ENCODE measurements at places on chromosomes 16 and 17.

GRCh38 chr17:38798614-38799500 lies 499 bp downstream of the PIP4K2B start:
- peak; percentile 83 for DNase-seq

- DNase-seq, result no peak
These were observed 6.1 kb downstream of the ABR start for GRCh38 chr17:1173432-1174262.

DNA sequence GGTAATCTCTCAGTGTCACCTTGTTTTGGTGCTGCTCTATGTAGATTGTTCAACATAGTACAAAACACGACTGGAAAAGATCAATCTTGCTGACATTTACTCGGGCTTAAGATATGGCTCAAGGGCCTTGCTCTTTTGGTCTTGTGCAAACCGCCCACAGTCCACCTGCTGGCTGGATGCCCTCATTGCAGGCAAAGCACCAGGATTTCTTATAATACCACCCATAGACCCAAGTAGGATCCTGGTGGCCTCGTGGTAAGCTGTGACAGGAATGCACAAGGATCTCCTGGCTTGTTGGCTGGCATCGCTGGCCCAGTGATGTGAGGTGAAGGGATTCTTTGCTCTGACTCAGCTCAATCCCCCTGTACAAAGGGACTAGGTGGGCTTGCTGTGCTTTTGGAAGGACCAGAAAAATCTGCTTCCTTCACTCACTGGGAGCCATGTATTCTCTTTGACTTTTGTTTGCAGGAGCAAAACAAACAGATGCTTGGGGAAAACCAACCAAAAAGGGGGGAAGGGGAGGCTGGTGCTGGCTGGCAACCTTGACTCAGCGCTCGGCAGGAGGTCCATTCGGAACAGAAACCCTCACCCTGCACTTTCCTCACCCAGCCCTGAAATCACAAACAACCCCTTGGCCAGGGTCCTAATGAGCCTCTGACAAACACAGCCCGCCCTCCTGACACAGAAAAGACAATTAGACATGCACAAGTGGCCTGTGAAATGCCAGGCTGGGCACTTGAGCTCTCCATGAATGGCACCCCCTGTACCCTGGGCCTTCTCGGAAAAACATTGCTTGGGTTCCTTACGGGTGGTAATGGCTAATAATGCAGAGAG lies 36.6 kb upstream of the MED9 start:
- peak; percentile 62 for DNase-seq

DNA sequence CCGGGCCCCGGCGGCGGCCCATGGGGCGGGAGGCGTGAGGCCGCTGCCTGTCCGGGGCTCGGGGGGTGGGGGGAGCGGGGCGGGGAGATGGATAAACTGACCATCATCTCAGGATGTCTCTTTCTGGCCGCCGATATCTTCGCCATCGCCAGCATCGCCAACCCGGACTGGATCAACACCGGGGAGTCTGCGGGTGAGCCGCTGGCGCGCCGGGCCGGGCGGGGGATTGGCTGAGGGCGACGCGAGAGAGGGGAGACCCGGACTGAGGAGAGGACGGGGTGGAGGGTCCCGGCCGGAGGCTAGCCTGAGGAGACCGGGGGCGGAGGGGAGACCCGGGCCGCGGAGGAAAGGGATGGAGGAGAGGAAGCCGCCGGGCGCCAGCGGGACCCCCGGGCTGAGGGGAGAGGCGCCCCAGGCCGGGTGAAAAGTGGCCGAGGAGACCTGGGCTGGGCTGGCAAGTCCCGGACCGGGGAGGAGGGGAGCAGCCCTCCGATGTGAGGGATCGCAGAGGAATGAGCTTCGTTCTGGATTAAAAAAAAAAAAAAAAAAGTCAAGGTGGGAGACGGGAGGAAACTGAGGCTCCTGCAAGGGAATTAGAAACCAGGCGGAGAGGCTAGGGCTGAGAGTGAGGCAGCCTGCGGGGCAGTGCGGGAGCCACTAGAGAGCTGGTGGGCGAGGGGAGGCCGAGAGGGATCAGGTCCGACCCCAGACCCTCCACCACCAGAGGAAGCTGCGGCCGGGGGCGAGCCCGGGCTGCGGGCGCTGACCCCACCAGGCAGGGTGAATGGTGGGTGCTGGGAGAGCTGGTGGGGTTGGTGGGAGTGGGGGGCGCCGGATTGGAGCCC lies 526 bp downstream of the MOSMO start:
- DNase-seq, result peak; percentile 38

DNA sequence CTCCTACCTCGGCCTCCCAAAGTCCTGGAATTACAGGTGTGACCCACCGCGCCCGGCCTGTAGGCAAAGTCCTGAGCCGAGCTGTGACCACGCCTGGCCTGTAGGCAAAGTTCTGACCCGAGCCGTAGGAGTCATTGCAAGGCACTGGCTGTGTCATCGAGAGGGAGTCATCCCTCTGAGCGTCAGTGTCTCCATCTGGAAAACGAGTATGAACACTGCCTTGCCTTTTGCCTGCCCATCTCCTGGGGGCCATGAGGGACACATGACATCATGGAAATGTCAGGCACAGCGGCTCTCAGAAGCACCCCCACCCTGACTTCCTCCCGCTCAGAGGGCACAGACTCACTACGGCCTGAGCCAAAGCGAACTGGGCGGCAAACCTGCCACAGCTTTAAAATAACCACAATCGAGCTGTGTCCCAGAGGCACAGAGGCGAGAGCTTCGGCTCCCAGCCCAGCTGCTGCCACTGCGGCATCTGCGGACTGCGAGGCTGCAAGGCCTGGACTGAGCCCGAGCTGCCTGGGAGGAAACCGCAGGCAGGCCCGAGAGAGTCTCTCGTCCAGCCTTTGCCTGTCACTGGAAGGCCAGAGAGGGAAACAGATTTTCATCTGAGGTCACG lies 50.8 kb downstream of the RPH3AL start:
- DNase-seq, result no peak

GRCh38 chr16:49994006-49994405 lies 31.0 kb upstream of the CNEP1R1 start:
- no peak for DNase-seq

GRCh38 chr16:30533748-30534367 lies 800 bp downstream of the ZNF747 start:
- no peak for DNase-seq

DNA sequence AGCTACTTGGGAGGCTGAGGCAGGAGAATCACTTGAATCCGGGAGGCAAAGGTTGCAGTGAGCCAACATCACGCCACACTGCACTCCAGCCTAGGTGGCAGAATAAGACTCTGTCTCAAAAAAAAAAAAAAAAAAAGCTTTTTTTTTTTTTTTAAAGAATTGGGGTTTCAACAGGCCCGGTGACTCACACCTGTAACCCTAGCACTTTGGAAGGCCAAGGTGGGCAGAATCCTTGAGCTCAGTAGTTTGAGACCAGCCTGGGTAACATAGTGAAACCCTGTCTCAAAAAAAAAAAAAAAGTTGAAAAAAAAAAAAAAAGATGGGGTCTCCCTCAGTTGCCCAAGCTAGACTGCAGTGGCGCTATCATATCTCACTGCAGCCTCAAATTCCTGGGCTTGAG lies 6.6 kb upstream of the HEXIM2 start:
- DNase-seq, result no peak

- DNase-seq, result no peak
These were observed 23.0 kb downstream of the VAC14 start for GRCh38 chr16:70777973-70778406.

- DNase-seq, result peak; percentile 30
These were observed at the start of gene SEZ6 for GRCh38 chr17:29005936-29006511. SEZ6 (minus strand) TSS chr17:29006033; CDS start chr17:29005869, 164 bp downstream.

DNA sequence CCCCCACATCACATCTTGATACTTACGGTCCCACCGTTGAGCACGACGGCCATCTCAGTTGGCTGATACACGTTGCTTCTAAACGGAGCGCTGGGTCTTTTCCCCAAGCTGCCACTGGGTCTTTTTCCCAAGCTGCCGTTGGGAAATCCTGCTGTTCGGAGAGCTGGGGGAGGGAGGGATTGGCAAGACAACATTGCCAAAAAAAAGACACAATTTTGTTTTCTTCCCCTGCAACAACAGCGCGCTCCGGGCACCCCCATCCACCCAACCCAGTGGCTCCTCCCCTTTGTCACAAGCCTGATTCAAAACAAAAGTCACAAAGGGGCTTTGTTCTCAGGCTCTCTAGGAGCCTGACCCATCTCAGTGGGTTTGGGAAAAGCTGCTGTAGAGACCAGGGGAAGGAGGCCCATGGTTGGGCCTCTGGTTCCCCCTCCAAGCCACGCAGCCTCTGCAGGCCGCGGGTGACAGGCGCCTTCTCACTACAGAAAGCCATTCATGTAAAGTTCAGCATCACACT lies 22.8 kb downstream of the GPRC5B start:
- no peak for DNase-seq

- DNase-seq, result peak; percentile 51
These were observed 15.9 kb upstream of the PECAM1 start for GRCh38 chr17:64406321-64407200.

DNA sequence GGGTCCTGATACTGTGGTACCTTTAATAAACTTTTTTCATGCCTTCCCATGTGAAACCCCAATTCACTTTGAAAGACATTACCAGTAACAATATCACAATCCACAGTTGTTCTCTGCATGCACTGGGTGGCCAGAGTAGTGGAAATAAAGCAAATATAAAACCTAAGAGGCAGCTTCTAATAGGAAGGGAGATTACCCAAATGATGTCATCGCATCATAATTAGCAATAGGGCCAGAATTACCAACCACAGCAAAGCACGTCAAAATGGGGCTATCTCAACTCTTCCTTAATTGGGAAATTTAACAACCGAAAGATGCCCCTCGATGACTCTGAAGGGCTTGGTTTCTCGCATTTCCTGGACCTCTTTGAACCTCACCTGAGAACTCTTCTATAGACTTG lies 224.8 kb downstream of the GRIN2A start:
- no peak for DNase-seq

GRCh38 chr16:60681043-60681442 lies 1355.2 kb downstream of the CDH8 start:
- no peak for DNase-seq

GRCh38 chr17:76394166-76394565 lies 9.8 kb downstream of the SPHK1 start:
- no peak for DNase-seq

GRCh38 chr17:33732116-33732515 lies 439.0 kb upstream of the ASIC2 start:
- no peak for DNase-seq

GRCh38 chr17:8857919-8858318 lies 9.6 kb downstream of the PIK3R6 start:
- DNase-seq, result no peak

DNA sequence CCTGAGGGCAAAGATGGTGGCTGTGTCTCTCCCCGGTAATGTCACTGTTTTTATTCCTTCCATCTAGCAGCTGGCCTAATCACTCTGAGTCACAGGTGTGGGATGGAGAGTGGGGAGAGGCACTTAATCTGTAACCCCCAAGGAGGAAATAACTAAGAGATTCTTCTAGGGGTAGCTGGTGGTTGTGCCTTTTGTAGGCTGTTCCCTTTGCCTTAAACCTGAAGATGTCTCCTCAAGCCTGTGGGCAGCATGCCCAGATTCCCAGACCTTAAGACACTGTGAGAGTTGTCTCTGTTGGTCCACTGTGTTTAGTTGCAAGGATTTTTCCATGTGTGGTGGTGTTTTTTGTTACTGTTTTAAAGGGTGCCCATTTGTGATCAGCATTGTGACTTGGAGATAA lies 5.5 kb upstream of the RAPGEFL1 start:
- DNase-seq, result no peak

- no peak for DNase-seq
These were observed 15.1 kb upstream of the SLC52A1 start for GRCh38 chr17:5050278-5050677.

DNA sequence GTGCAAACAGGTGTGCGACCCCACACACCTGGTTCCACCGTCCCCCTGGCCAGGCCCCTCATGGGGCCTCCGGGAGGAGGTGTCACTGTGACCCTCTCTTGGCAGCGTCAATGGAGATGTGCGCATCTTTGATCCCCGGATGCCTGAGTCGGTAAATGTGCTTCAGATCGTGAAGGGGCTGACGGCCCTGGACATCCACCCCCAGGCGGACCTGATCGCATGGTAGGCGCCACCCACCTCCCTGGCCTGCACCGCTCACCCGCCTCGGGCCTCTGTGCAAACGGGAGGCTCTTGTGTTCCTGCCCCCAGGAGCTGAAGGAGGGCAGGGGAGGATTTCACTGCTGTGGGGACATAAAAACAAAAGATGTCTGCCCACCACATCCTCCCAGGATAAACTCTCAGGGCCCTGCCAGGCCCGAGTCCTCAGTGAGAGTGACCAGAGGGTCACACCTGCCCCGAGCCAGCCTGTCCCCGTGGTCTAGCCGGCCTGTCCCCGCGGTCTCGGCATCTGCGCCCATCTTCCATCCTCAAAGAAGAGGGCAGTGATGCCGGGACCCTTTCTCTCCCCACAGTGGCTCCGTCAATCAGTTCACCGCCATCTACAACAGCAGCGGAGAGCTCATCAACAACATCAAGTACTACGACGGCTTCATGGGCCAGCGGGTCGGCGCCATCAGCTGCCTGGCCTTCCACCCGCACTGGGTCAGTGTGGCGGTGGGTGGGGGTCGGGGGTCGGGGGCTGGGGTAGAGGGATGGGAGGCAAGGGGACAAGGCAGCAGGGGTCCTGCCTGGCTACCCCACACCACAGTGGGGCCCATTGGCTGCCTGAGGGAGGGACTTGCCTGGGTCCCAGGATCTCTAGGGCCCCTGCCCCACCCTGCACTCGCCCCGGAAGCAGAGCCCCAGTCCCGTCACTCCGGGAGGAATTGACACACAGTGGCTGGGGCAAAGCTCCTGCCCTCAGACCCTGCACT lies 29.0 kb upstream of the CHMP6 start:
- DNase-seq, result no peak

- no peak for DNase-seq
These were observed 2.2 kb downstream of the NR1D1 start for GRCh38 chr17:40097931-40098845.

DNA sequence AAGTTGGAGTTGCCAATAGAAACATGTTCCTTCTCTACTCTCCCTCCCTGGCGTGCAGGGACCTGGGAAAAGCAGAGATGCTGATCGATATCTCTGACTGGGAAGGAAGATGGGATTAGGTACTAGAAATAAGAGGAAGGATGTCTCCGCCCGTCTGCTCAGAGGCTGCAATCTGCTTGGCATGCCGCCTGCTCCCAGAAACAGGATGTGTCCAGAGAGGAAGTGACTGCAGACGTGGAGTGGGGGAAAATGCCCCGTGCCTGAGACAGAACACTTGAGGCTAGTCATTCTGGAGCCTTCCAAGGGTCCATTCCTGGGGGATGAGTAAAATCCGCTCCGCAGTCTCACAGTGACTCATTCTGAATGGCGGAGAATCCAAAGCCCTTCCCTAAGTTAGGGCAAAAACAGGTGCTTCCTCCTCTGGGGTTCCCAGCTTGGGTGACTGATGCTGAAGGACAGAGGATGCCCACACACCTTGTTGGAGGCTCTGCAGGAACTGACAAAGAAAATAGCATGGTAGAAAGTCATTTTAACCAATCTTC lies 45.0 kb upstream of the SMURF2 start:
- no peak for DNase-seq
